ENCODE measurements at places on chromosomes 16 and 17.

GRCh38 chr17:71919186-71919585 lies 201.6 kb upstream of the SOX9 start:
- DNase-seq: no peak

DNA sequence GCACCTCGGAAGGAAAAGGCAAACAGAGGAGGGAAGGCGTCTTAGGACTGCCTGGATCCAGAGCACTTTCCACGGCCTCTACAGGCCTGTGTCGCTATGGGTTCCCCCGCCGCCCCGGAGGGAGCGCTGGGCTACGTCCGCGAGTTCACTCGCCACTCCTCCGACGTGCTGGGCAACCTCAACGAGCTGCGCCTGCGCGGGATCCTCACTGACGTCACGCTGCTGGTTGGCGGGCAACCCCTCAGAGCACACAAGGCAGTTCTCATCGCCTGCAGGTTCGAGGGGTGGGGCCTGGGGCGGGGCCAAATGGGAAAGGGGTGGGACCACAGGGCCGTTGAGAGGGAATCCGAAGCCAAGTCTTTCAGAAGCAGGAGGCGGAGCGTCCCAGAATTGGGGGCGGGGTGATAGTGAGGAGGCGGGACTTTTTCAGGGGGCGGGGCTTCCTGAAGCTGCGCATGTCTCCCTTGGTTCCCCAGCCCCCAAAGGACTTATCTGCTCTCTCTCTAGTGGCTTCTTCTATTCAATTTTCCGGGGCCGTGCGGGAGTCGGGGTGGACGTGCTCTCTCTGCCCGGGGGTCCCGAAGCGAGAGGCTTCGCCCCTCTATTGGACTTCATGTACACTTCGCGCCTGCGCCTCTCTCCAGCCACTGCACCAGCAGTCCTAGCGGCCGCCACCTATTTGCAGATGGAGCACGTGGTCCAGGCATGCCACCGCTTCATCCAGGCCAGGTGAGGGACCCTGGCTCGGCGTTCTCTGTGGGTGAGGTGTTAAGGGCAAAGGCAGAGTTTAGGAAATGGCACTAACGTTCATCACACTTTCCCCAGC lies 939 bp downstream of the BCL6B start:
- DNase-seq: peak; percentile 95

GRCh38 chr17:50133028-50133768 lies 3.2 kb upstream of the SAMD14 start:
- no peak for DNase-seq

- no peak for DNase-seq
These were observed 70.3 kb upstream of the LGALS9 start for GRCh38 chr17:27560668-27561067.

DNA sequence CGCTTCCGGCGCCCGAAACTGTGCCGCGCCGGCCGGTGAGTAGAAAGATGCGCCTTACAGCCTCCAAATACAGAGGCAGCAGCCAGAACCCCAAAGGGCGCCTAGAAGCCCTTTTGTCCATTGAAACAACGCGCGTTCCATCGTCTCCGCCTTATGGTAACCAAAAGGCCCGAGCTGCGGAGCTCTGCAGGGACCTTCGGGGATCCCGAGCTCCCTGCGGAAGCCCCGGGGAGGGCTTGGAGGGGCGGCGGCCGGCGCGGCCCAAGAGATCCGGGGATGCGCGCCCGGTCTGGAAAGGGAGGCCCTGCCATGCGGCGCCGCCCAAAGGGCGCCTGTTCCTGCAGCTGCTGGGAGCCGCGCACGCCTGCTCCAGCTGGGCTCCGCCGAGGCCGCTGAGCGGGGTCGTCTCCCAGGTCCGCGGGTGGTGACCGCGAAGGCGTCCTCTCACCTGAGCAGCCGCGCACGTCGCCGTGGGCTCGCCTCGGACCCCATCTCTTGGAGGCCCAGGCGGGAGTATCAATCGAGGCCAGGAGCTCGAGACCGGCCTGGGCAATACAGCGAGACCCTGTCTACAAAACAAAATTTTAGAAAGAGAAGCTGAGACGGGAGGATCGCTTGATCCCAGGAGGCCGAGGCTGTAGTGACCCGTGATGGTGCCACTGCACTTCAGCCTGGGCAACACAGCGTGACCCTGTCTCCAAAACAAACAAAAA lies 742 bp upstream of the FBXO31 start:
- peak; percentile 66 for DNase-seq

DNA sequence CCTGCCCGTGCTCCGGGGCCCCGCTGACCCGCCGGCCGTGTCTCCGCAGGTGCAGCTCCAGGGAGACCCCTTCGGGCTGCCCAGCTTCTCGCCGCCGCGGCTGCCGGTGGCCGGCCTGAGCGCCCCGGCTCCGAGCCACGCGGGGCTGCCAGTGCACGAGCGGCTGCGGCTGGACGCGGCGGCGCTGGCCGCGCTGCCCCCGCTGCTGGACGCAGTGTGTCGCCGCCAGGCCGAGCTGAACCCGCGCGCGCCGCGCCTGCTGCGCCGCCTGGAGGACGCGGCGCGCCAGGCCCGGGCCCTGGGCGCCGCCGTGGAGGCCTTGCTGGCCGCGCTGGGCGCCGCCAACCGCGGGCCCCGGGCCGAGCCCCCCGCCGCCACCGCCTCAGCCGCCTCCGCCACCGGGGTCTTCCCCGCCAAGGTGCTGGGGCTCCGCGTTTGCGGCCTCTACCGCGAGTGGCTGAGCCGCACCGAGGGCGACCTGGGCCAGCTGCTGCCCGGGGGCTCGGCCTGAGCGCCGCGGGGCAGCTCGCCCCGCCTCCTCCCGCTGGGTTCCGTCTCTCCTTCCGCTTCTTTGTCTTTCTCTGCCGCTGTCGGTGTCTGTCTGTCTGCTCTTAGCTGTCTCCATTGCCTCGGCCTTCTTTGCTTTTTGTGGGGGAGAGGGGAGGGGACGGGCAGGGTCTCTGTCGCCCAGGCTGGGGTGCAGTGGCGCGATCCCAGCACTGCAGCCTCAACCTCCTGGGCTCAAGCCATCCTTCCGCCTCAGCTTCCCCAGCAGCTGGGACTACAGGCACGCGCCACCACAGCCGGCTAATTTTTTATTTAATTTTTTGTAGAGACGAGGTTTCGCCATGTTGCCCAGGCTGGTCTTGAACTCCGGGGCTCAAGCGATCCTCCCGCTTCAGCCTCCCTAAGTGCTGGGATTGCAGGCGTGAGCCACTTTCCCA lies 5.9 kb downstream of the CTF1 start:
- peak; percentile 69 for DNase-seq

- DNase-seq: no peak
These were observed 165.3 kb upstream of the GSE1 start for GRCh38 chr16:85447693-85448313.

Measured in stimulated activated CD4-positive, alpha-beta T cell treated with anti-CD3 and anti-CD28 coated beads, Interleukin-15, amount 100 ng/mL, for 24 hours (primary cell).